T-helper 2 cell treated with Interferon-gamma antibody and Interleukin-4, amounts not matched to agents 100 ng/mL and 5 ng/mL, for 36 hours (primary cell): ENCODE measurements at places on chromosomes 3 and 15. TPM values are rescaled to one million over a fixed set of nuclear protein-coding genes. Genes with fewer than 3 reads are reported as not detected.

NAA80 gene
- total RNA-seq: 27.4 and 29.0 TPM in 2 replicates

BCL2A1 gene
- 17.5 and 20.0 TPM in 2 replicates for total RNA-seq

ZNF106 gene
- total RNA-seq: 45.1 and 49.6 TPM in 2 replicates

SKOR1 gene
- 0.18 and 0.30 TPM in 2 replicates for total RNA-seq

CTDSPL gene
- 10.5 and 10.9 TPM in 2 replicates for total RNA-seq

CCR1 gene
- total RNA-seq: 3.7 TPM in 2 replicates

INSYN1 gene
- not detected in 2 replicates for total RNA-seq

GOLGA6L24 gene
- total RNA-seq: not detected in 2 replicates

SLC7A14 gene
- not detected in 2 replicates for total RNA-seq

TIGIT gene
- 3.2 and 3.7 TPM in 2 replicates for total RNA-seq

HCN4 gene
- total RNA-seq: not detected in 2 replicates

PPP1R14D gene
- total RNA-seq: not detected in 2 replicates

RARB gene
- not detected in 2 replicates for total RNA-seq

C3orf62 gene
- total RNA-seq: 11.6 and 12.7 TPM in 2 replicates

KIF7 gene
- total RNA-seq: 0.84 and 1.0 TPM in 2 replicates

WWTR1 gene
- 1.1 and 1.2 TPM in 2 replicates for total RNA-seq

FBN1 gene
- total RNA-seq: 1.1 and 1.7 TPM in 2 replicates

HEG1 gene
- total RNA-seq: 36.0 and 36.4 TPM in 2 replicates

USP50 gene
- total RNA-seq: 0.39 and 0.43 TPM in 2 replicates

GOLGA6B gene
- not detected in 2 replicates for total RNA-seq

SRP14 gene
- total RNA-seq: 171 and 175 TPM in 2 replicates

SPSB4 gene
- total RNA-seq: not detected in 2 replicates

CDHR4 gene
- total RNA-seq: not detected in 2 replicates

CCDC191 gene
- total RNA-seq: 3.0 TPM in 2 replicates

LRRC15 gene
- total RNA-seq: not detected in 2 replicates

HHATL gene
- not detected in 2 replicates for total RNA-seq

ZBED2 gene
- total RNA-seq: 13.1 and 14.2 TPM in 2 replicates

CPLX3 gene
- total RNA-seq: 0.25 TPM in 2 replicates

VGLL3 gene
- total RNA-seq: not detected in 2 replicates

FAIM gene
- total RNA-seq: 2.4 and 3.0 TPM in 2 replicates

CHRD gene
- total RNA-seq: not detected in 2 replicates

TMEM40 gene
- not detected in 2 replicates for total RNA-seq

OPA1 gene
- total RNA-seq: 62.0 and 64.5 TPM in 2 replicates

COL6A6 gene
- not detected in 2 replicates for total RNA-seq

COLQ gene
- 2.7 and 3.9 TPM in 2 replicates for total RNA-seq

FHIT gene
- 40.4 and 40.6 TPM in 2 replicates for total RNA-seq

FES gene
- total RNA-seq: 25.8 and 28.8 TPM in 2 replicates

NEK10 gene
- total RNA-seq: 1.5 TPM in 2 replicates

FGF12 gene
- total RNA-seq: not detected in 2 replicates

SLC22A13 gene
- 0.59 and 0.93 TPM in 2 replicates for total RNA-seq
